ENCODE measurements at places on chromosomes 6 and 20.

DNA sequence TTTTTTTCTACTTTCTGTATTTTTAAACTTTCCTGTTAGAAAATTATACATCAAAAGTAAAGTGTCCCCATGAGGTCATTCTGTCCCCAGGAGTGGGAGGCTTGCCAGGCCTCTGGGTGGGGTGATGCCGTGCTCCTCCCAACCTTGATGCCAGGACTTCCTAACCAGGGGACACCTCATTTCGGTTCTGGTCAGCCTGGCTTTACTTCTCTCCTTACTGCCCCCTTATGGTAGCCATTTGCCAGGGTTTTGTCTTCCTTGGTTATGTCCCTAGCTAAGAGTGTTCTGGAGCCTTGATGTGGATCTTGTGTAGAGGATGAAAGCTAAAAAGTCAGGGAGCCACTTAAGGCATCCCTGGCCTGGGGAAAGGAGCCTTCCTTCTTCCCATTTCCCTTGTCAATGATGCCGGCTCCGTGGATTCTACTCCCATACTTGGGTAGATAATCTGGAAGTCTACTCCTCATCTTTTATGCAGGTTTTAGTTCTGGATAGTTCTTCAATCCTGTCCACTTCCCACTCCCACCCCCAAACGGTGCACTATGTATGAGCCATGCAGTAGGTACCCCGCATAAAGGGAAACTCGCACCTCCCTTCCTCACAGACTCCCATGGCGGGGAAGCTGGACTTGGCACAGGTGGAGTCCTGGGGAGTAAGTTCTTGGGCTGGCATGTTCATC is 164.1 kb upstream of the SALL4 start:
- no peak for DNase-seq

- DNase-seq = no peak
Measured at GRCh38 chr20:25360631-25361286, 29.9 kb downstream of the ABHD12 start.

DNA sequence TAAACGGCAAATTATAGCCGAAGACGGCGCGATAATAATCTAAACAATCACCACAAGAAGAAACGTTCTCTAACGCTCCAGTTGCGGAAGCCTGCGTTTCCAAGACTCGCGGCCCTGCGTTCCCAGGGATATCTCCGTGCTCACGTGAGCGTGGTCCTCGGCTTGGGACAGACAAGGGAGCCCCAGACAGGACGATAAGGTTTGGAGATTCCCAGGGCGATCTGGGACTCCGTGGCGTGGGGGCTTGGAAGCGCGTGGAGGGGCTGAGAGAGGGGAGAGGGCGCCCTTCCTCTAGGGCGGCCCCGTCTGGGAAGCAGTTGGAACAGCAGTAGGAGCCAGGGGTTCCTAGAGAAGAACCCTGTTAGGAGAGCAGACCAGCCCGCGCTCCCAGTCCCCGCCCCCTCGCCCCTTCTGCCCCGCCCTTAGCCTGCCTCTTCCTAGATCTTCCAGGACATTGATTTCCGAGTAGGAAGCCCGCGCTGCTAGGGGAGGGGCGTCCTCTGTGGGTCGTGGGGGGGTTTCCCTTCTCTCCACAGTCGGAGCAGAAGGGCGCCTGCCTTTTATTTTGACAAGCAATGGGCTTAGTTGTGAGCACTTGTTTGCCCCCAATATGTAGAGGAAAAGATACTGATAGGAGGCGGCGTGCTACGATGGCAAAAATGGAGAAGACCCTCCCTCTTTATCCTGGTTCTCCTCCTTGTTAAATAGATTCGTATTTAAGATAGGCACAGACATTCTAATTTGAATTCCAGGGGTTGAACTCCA is 10.6 kb downstream of the NRN1 start:
- DNase-seq = no peak

- DNase-seq = no peak
Measured at GRCh38 chr6:131107151-131107550, 28.1 kb upstream of the AKAP7 start.

DNA sequence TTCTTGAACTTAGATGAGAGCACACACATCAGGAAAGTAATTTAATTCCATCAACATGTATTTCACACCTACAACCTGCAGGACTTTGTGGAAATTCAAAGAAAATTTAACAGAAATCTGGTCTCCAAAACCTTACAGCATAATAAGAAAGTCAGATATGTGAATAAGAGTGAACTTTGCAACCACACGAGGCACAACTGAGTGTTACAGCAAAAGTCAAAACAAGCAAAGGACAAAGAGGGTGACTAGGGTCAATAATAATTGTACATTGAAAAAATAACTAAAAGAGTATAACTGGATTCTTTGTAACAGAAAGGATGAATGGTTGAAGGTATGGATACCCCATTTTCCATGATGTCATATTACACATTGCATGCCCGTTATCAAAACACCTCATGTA is 113.8 kb downstream of the MTFR2 start:
- DNase-seq = no peak

DNA sequence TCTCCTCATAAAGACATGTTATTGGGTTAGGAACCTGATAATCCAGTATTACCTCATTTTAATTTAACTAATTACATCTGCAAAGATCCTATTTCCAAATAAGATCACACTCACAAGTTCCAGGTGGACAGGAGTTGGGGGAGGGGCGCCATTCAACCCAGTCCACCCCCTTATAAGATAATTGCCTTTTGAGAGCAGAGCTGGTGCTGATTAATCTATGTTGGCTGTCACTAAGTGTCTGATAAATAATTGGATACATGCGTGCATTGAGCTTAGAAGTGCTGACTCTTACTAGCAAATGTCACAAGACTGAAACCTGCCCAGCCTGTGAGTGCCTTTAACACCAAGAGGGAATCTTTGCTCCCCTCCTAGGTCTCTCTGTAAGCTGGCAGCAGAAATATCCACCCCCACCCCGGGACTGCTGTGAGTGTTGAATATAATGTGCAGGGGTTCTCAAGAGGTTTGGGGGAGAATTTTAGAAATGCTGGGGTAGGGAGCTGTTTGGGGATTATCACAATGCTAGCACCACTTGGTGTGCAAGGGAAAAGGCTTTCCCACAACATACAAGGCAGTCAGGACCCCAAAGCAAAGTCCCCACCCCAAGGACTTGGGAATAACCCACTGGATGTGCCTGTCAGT is 87.5 kb downstream of the ANKRD60 start:
- DNase-seq = no peak

DNA sequence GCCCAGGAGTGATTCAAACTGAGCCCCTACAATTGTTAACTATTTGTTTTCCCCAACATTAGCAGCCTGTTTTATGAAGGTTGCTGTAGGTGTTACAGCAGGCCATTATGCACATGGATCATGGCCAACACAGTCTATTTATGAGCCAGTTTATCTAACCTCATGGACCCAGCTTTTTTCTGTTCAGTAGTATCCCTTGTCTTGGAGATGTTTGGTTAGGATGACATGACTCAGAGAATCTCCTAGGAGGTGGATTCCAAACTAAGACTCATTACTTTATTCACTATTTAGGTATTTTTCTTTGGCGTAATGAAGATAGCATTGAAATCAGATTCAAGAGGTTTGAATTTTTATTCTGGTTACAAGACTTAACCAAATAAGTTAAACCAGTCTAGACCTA is 62.8 kb upstream of the TFB1M start:
- DNase-seq = no peak

DNA sequence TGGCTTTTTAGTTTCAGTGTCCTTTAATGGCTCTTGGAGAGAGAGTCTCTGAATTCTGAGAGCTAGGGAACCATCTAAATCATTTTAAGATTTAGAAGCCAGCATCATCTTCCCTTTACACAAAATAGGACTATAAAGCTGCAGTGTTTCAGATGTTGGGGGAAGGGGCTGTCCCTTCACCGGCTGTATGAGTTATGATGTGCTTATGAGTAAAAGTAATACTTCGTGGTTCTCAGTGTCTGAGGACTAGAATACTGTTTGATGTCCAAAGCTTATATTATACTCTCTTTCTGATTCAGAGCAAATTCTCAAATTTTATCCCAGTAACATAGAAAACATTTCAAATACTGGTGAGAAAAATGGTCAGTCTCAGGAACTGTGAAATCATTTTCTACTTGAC is 63.5 kb upstream of the FAM8A1 start:
- DNase-seq = peak; percentile 5

- no peak for DNase-seq
Measured at GRCh38 chr20:32325706-32326503, 32.2 kb upstream of the ASXL1 start.

DNA sequence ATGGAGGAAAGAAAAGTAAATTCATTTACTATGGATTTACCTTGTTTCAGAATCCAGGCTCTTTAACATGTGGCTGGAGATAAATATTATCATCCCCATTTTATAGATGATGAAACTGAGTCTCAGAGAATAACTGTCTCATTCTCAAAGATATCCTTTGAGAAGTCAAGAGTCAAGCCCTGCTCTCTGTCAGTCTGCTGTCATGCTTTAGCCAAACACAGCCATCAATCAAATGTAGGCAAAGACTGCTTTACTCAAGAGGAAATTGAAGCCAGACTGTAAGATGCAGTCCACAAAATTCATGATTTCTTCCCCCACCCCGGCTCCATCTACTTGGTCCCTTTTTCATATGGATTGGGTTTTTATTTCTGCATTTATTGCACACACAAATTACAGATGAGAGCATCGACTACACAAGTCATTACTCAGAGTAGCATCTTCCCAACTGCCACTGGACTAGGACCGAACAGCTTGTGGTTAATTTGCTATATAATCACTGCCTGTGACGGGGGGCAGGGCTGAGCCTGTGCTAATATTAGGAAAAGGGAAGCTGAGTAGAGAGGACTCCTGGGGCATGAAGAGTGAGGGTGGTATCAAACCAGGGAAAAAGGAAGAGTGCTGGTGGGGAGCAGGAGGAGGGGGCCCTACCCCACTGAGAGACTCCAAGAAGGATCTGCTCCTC is 102.7 kb upstream of the TOP1 start:
- DNase-seq = no peak

GRCh38 chr20:57007171-57007540 is 259.3 kb downstream of the BMP7 start:
- no peak for DNase-seq

DNA sequence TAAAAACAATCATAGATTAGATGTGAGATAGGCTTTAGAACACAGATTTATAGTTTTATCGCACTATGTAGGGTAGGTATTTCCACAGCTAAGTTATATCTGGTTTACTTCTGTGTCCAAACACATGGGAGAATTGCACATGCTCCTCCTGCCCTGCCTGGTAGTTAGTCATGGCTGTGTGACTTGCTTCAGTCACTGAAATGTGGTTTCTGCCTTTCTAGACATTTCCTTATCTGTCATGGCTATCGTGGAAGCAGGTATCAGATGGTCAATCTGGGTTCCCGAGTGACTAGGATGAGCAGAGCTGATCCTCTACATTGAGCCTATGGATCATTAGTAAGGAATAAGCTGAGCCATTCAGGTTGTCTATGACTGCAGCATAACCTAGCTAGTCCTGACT is 117.8 kb upstream of the GMDS start:
- no peak for DNase-seq

DNA sequence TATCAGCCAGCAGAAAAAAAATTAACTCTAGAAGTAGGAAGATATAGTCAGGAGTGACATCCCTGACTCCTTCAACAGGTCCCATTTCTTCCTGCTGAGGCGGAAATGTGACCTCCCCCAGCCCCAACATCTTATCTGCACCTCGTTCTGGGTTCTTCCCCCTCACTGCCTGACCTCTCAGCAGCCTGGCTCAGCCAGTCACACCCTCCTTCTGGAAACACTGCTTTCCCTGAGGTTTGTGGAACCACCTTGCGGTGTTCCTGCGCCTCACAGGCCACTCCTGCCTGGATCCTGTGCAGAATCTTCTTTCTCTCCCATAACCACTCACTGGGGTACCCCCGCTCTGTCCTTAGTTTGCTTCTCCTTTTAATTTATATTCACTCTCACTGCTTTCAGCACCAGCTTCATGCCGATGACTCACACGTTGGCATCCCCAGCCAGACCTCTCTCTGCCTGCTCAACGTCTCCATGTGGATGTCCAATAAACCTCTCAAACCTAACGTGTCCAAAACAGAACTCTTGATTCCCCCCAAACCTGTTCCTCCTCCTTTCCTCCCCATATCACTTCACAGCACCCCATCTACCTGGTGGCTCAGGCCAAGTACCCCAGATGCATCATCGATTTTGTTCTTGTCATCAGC is 222.8 kb upstream of the PLN start:
- DNase-seq = no peak

GRCh38 chr6:110116258-110116657 is 63.2 kb downstream of the WASF1 start:
- no peak for DNase-seq

DNA sequence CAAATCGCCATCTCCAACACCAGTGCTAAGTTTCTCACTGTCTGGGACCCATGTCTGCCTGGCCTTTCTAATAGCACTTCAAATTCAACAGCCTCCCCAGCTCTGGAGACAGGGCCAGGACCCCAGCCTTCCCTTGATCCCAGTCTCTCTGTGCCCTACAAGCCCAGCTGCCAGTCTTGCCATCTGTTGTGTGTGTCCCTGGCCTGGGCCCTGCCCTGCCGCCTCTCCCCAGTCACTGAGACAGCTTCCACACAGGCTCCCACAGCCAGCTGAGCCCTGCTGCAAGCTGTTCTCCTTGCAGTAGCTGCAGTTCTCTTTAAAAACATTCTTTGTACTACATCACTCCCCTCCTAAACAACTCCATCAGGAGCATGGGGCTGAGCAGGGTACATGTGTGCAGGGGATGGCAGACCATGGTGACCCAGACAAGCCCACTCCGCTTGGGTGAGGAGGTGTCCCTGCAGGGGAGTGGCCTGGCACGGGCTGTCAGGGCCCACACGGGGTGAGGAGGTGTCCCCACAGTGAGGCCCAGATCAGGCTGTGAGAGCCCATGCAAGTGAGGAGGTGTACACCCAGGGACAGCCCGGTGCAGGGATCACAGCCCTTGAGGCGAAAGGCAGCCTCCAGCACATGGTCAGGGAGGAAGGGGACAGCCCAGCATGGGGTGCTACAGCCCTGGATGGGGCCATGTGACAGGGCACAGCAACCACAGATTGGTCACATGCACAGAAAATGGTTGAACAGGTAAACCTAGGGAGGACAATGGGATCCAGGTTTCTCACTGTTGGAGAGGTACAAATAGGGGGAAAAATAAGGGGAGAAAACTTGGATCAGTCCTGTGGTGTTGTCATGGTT is 16.2 kb downstream of the CST7 start:
- no peak for DNase-seq

DNA sequence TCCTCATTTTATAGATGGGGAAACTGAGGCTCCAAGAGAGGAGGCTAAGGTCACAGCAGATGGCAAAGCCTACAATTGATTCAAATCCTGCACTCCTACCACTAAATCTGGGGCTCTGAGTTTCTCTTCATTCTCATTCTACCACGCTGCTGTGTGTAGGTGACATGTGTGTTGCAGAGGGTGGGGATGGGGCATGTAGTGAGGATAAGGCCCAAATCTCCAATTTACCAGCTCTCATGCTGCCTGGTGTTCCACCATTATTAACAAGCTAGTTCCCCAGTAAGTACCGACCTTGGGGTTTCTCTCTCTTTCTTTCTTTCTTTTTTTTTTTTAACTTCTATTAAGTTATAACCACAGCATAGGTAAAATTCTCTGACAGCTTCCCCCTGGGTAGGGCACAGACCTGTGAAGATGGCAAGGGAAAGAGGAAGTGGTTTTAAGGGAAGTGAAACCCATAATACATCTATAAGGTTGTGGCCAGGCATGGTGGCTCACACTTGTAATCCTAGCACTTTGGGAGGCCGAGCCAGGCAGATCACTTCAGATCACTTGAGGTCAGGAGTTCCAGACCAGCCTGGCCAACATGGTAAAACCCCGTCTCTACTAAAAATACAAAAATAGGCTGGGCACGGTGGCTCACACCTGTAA is 13.0 kb upstream of the MATN4 start:
- DNase-seq = no peak

GRCh38 chr6:11035616-11036350 is 8.3 kb downstream of the ELOVL2 start:
- DNase-seq = no peak

- DNase-seq = no peak
Measured at GRCh38 chr6:163827143-163827542, 412.6 kb downstream of the QKI start.

Data from activated CD4-positive, alpha-beta T cell treated with anti-CD3 and anti-CD28 coated beads, Interleukin-2, amount 50 U/mL, for 24 hours (primary cell).